ENCODE measurements at places on chromosomes 2 and 18. TPM values are rescaled to one million over a fixed set of nuclear protein-coding genes. Genes with fewer than 3 reads are reported as not detected.
A peak's percentile ranks its signal among the peaks of the same experiment; 100 is the strongest.

DLX2 gene
- not detected for total RNA-seq

CYP27C1 gene
- 0.05 TPM for total RNA-seq

SCN7A gene
- 0.73 TPM for total RNA-seq

SMYD1 gene
- not detected for total RNA-seq

NT5C1B gene
- total RNA-seq, result not detected

USP40 gene
- 25.8 TPM for total RNA-seq

FTCDNL1 gene
- total RNA-seq, result 7.8 TPM

VWC2L gene
- total RNA-seq, result not detected

ERMN gene
- total RNA-seq, result not detected

DSC3 gene
- total RNA-seq, result 0.03 TPM

CRYBA2 gene
- not detected for total RNA-seq

DUSP2 gene
- total RNA-seq, result 0.98 TPM

GRCh38 chr2:10258326-10258725 lies 44.4 kb upstream of the HPCAL1 start:
- DNase-seq, result no peak

DNA sequence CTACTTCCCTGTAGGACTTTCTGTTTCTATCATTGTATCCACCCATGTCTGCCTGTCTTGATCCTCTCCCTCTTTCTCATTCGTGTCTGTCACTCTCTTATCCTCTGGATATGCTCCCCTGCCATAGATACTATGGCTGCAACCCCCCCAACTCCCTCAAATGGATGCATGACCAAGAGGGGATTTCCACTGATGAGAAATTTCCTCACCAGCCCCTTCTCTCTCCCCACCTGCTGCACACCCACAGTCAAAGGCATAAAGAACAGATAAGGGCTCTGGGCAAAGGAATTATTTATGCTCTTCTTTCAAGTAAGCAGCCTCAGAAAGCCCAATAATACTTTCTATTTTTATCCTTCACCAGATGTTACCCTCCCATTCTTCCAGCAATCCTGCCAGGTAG lies 121.3 kb downstream of the FOXI3 start:
- no peak for DNase-seq

GRCh38 chr2:188897096-188897495 lies 77.1 kb upstream of the COL3A1 start:
- DNase-seq, result no peak

DNA sequence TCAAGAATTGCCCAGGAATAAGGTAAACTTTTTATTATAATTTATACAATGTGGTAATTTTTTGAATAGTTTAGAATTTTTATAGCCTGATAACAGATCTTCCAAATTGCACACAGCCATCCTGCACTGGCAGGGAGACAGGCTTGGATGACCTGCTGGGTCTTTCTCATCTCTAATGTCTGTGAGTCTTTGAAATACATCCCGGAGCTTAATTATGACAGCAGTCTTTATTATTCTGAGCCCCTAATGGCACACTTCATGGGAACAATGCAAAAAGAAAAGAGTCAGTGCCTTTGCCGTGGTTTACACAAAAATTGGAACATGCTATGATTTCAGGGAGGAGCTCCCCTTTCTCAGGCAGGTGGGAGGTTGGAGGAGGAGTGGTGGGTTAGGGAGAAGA lies 71.0 kb downstream of the TMEM182 start:
- no peak for DNase-seq

GRCh38 chr2:180657054-180657453 lies 323.4 kb upstream of the UBE2E3 start:
- no peak for DNase-seq

DNA sequence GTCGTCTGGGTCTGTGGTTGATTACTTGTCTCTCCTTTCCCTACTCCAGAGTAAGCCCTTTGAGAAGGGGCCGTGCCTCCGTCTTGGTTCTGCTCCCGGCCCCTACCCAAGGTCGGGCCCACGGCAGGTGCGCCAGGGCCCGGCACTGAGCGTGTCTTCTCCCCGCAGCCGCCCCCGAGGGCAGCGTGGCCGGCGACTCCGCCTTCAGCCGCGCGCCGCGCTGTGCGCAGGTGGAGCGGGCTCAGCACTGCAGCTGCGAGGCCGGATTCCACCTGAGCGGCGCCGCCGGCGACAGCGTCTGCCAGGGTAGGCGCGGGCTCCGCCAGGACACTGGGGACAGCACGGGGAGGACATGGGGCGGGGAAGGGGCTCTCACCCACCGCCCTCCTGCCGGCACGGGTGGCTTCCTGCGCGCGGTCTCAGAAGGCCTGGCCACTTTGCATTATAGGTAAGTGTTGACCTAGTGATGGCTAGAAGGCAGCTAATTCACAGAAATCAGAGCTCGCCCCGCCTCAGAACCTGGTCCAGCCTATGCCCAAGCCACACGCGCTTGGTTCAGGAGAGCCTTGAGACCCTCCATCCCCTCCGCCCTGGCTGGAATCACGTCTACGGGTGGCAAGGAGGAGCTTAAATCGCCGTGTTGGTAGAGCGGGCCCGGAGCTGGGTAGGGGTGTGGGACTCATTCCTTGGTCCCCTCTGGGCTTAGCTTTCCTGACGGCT lies 43.5 kb downstream of the FBLN7 start:
- DNase-seq, result no peak

DNA sequence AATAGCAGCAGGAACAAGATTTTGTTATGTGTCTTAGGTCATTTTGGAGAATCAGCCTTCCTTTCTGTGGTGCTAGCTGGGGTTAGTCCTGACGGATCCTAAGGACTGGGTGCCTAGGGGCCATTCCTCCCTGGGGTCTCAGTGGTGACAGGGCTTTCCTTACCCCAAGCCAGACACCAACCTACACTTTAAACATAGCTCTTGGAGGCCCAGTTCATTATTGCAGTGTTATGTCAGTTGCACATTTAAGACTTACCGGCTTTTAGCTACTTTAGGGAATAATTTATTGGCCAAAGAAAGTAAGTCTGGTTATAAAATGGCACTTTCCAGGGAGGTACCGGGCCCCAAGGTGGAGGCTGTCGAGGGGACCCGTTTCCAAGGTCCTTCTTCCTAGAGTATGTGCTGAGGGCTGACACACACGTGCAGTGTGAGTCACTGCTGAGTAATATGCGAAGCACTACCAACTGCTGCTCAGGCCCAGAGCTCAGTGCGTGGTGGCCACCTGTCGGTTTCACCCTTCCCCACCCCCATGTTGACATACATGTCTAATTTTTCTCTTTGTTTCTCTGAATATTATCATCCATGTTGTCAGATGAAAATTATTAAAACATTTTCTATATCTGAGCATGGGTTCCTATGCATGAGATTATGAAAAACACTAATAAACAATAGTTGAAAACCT lies 37.0 kb upstream of the GRHL1 start:
- no peak for DNase-seq

DNA sequence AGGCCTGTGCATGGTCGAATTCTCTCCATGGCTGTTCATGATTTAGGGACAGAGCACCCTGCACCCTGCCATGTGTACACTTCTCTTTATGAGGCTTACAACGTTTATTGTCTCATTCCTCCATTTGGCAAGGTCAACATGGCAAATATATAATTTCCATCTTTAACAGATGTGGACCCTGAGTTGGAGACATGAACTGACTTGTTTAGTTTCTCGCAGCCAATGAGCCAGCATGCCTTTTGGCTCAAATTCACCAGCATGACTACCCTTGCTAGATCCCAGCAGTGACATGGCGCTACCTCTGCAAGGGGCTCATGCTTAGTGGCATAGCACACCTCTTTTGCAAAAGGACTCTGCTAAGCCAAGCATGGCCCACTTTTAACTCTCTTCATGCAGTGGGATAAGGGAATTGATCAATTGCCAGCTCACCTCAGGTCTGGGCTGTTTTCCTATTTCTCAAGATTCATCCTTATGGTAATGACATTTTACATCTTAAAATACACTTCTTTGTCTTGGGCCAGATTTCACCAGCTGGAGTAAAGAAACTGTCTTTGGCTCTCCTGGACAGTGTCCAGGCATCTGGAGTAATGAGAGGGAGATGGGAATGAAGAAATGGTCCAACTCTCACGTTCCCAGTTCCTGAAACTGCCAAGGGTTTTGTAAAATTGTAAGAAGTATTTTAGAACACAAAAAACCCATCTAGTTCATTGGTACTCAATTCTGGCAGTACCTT lies 159.5 kb downstream of the SETBP1 start:
- no peak for DNase-seq

GRCh38 chr18:79030680-79031079 lies 38.5 kb upstream of the ATP9B start:
- DNase-seq, result no peak

GRCh38 chr2:17271416-17271815 lies 246.8 kb downstream of the RAD51AP2 start:
- DNase-seq, result no peak

- DNase-seq, result no peak
These were observed 271.9 kb downstream of the GPD2 start for GRCh38 chr2:156708051-156708450.

GRCh38 chr2:72603481-72603880 lies 222.4 kb downstream of the EXOC6B start:
- DNase-seq, result no peak

DNA sequence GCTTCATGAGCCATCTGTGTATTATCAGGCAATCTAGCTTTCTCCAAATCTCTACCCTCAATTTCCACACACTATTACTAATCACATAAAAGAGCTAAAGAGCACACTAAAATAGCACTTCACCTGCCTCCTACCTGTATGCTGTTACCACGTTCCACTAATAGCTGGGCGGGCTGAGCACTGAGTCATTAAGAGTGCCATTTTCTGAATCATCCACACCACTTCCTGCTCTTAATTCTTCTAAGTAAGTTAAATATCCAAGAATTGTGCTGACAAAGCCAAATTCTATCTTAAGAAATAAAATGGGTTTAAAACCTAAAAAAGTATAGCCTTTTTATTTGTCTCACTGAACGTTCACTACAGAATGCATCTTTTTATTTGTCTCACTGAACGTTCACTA lies 35.7 kb downstream of the NOL10 start:
- no peak for DNase-seq

DNA sequence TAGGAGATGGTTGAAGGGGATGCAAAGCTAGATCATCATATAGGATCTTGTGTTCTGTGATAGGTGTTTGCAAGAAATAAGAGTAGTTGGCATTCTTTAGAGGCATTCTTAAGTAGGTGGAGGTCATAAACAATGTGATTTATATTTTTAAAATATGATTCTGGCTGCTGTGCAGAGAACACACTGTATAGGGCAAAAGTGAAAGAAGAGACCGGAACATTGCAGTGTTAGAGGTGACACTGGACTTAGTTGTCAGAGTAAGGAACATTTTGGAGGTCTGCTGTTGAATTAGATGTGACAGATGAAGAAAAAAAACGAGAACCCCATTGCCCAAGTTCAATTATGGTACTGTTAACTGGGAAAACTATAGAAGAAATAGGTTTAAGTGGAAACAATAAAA lies 37.7 kb downstream of the HAT1 start:
- DNase-seq, result no peak

DNA sequence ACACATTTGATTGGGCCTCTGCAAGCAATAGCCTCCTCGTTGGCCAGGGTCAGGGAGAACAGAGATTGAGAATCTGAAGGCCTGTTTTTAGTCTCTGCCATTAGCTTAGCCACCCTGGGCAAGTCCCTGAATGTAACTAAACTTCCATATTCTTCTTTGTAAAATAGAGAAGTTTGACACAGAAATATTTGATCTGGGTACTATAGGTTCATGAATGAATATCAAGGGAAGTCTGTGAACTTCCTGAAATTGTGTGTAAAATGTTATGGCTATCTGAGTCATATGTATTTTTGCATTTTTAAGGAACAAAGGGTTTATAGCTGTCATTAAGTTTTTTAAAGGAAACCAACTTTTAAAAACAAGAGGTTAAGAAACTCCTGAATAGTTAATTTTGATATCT lies 23.2 kb downstream of the RND3 start:
- DNase-seq, result no peak

- DNase-seq, result peak; percentile 10
These were observed 18.9 kb upstream of the ALLC start for GRCh38 chr2:3639015-3639630.

GRCh38 chr18:8705238-8705960 lies at the start of gene MTCL1:
TSS of gene MTCL1 (plus strand) at chr18:8705556. CDS start at chr18:8705661, 105 bp downstream.
- peak; percentile 50 for DNase-seq

DNA sequence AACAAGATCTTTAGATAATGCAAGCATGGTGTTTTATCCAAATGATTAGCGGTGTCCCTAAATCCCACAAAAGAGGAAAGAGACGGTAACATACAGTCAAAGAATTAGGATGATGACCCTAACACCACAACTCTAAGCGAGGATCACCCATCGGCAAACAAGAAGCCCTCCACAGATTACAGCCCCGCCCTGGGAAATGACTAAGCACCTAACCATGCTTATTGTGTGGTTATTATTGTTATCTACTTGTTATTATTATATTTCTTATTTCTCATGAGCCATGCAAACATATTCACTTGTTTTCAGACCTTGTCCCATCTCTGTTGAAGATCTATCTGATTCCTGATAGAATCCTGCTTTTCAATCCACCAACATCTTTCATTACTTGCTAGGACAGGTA lies 651.3 kb downstream of the NYAP2 start:
- DNase-seq, result no peak

DNA sequence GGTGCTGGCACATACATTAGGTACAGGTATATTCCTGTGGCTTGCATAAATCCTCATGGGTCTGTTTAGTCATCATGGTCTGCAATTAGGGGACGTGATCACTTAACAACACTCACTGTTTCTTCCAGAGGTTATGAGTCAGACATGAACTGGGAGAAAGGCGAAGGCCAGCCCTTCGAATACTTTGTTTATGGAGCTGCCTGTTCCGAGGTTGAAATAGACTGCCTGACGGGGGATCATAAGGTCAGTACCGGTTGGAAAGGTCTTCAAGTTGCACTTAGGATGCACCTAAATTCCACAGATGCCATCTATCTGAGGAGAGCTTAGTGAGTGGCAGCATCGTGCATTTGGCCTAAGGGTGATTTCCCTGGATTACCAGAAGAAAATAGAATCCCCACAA lies 76.9 kb downstream of the AOX1 start:
- no peak for DNase-seq

DNA sequence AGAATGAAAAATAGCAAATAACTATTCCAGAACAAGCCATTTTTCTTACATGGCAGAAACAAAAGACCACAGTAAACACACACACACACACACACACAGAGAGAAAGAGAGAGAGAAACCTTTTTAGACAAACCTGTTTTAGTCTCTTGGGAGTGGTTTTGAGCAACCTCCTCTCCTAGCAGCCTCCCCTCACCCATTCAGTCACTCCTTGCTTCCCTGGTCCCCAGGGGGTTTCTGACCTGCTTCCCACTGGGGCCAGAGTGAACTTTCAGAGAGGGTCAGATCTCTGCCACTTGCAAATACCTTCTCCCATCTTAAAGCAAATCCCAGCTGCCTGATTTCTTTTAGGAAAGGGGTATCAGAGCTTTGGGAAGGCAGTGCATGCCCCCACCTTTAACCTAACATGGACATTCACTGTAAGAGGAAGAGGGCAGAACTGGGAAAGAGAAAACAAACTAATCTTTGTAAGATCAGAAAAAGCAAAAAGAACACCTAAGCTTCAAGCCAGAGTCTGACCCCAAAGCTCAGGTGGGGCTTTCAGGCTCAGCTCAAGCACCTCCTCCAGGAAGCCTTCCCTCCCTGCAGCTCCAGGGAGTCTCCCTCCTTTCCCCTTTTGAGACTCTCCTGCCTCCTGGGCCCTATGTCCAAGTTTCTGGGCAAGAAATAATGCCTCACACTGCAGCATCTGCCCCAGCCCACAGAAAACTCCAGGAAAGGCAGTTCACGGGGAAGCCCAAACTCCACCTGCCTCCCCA lies 2.7 kb downstream of the SDC1 start:
- DNase-seq, result no peak

- DNase-seq, result no peak
These were observed 59.8 kb downstream of the GYPC start for GRCh38 chr2:126715576-126716406.
